ENCODE measurements at places on chromosomes 2 and 18. TPM values are rescaled to one million over a fixed set of nuclear protein-coding genes. Genes with fewer than 3 reads are reported as not detected.

Gene ZC3H15
- total RNA-seq, result 63.1 TPM

Gene GREB1
- 0.07 TPM for total RNA-seq

Gene EDAR
- total RNA-seq, result 0.65 TPM

DNA sequence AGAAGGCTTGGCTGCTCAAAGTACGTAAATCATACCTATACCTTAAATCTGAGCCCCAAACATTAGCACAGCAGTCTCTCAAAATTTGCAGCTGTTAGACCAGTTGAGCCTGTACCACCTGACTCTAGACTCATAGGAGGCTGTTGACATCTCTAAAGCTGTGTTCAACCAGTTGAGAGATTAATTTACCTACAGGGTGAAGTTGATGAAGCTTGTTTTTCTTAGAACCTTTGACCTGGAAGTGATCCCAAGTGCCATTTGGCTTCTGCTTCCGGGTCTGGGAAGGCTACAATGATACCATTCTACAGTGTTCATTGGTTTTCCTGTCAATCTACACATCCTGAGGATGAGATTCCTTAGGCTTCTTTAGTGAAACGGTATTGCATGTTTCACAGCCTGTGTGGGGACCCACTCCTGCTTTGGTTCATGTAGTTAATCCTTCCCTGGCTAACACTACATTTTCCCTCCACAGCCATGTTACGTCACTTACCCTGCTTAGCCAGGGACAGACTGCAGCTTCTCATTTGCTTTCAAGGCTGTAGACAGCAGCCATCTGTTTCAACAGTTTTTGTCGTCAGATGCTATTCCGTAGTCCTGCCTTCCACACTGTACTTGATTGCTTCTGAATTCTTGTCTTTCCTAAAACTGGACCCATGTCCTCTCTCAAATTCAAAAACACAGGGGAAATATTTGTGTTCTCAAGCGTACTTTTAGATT is 4.7 kb upstream of the IL1RL2 start:
- no peak for DNase-seq

- peak; percentile 97 for DNase-seq
Measured at GRCh38 chr2:9594366-9595054, 36.3 kb downstream of the YWHAQ start.
